CD4-positive, alpha-beta T cell treated with Interleukin-6 for 4 hours (primary cell): ENCODE measurements at places on chromosomes 1 and 21.

DNA sequence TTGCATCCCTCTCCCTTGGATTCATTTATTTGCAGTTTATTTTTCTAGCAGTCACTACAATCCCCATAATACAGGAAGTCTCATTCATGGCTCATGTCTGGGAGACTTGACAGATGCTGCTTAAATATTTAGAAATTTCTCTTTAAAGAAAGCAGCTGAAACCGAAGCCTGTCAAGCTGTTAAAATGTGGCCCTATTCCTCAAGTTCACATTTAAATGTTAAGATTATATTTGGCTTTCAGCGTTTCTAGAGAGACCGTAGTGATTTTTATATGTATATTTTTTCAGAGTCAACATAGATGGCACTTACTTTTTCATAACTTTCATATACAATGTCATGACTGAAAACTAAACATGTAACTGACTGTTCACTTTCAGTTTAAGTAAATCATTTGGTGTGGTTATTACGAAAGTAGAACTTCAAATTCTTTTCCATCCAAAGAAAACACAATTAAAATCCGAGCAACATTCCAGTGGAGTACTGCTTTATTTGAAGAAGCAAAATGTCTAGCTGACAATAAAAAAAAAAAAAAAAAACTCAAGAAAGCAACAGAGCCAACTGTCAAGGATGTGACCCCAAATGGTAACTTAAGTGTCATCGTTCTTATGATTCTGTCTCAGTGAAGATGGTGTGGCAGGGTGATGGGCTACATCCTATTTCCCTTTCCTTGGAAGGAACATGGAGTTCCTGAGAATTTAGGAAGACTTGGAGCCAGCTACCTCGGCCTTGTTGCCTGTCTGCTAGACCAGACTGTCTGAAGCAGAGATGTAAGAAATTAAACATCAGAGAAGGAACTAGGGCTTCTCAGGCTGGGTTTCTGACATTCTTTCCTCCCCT, 37.8 kb downstream of the MIS18A start:
- no peak for DNase-seq

GRCh38 chr1:162137179-162137960, 67.9 kb downstream of the NOS1AP start:
- DNase-seq: no peak

DNA sequence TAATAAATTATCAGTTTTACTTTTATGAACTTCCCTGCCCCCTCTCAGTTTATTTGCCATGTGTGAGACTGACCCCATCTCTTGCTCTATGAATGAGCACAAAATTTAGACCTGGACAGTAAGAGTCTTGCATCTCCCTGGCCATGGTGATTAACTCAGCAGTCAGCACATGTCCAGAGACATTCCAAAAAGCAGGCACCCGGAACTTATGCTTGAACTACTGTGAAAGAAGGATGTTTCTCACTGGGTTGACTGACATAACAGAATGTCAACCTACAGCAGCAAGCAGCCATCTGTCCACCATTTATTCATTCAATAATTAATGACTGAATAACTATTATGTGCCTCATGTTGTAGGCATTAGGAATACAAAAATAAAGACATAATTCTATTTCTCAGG, 11.3 kb upstream of the SEC16B start:
- DNase-seq: no peak

GRCh38 chr1:181424786-181425403, 58.4 kb upstream of the CACNA1E start:
- peak; percentile 88 for DNase-seq

DNA sequence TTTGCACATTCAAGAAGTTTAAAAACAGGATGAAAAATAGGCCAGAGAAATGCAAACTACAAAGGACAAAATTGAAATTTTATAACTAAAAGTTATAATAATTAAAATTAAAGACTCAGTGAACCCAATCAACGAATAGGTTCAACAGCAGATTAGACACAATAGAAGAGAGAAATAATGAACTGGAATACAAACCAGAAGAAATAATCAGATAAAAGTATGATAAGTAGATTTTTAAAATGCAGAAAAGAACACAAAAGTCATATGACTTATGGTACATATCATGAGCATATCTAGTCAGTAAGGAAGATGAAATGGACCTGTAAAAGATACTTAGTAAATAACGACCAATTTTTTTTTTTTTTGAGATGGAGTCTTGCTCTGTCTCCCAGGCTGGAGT, 108.1 kb upstream of the COG2 start:
- no peak for DNase-seq

GRCh38 chr1:245588116-245588639, 433.4 kb downstream of the KIF26B start:
- no peak for DNase-seq

GRCh38 chr21:32717851-32718316, 9.9 kb downstream of the SYNJ1 start:
- no peak for DNase-seq

- peak; percentile 15 for DNase-seq
Measured at GRCh38 chr21:32257962-32258785, 20.7 kb downstream of the MIS18A start.

DNA sequence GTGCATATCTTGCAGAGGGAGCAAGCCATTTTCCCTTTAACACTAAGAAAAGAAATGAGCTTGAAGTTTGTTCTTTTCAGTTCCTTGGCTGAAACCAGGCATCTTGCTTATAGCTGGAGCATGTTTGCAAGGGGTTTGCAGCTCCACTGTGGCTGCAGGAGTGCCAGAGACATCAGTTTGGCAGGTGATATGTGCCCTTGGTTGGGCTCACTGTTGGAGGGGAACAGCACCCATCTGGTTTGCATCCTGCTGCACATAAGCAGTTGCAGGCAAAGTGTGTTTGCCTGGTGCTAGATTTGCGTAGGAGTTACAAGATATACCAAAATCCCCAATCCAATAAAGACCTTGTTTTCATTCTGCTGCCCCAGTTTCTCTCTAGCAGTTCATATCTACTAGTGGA, 47.8 kb upstream of the IKBKE start:
- DNase-seq: no peak

DNA sequence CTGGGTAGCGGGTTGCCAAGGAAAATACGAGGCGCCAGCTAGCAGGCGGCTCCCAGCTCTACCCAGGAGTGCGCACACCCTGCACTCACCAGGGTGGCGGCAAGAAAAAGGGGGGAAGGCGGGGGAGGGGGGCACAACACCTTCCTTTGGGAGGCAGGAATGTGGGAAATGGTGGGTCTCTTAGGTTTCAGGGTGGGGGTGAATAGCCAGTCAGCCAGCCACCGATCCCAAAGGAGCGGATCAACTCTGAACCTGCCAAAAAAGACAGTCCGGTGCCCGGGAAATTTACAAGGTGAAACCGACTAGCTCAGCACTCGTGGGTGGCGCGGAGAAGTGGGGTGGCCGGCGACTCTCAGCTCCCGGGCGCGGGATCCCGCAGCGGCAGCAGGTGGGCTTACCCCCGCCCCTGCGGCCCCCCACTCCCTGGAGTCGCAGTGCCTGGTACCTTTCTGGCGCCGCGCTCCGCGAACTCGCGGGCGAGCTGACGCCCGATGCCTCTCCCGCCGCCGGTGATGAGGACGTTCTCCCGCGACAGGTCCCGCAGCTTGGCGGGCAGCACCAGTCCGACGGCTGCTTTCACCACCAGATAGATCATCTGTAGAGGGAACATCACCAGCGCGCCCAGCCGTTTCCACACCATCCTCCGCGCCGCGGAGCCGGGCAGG, 1.2 kb downstream of the DHRS3 start:
- DNase-seq: peak; percentile 40

GRCh38 chr1:23692308-23692871, 784 bp downstream of the RPL11 start:
- no peak for DNase-seq

DNA sequence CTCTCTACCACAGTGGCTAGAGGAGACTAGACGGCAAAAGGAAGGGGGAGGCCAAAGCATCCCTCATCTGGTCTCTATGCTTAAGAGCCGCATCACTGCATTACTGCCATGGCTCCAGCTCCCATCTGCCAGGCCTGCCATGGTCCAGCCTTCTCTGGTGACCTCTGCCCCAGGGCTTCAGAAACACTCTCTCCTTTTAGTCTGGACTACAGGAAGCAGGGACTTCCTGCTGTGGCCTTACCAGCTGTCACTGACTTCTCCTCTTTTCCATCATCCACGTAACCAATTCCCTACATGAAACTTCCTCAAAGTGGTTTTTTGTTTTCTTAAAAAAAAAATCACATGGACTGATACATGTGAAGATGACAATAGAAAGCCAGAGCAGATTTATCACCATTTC, 323.1 kb upstream of the NFIA start:
- DNase-seq: no peak

DNA sequence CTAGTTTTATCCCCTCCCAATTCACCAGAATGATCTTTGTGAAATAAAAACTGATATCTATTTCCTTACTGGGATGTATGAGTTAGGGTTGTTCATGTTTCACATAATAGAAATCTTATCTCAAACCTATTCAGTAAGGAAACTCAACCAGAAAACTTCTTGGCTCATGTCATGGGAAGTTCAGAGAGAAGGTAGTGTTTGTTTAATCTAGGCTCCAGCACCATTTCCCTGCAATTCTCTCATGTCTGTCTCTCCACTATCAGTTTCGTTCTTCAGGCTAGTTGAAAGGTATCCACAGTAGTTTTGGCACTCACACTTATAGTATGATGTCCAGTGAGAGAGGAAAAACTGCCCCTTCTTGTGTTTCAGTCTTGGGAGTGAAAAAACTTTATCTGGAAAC, 34.6 kb upstream of the UHMK1 start:
- DNase-seq: no peak

DNA sequence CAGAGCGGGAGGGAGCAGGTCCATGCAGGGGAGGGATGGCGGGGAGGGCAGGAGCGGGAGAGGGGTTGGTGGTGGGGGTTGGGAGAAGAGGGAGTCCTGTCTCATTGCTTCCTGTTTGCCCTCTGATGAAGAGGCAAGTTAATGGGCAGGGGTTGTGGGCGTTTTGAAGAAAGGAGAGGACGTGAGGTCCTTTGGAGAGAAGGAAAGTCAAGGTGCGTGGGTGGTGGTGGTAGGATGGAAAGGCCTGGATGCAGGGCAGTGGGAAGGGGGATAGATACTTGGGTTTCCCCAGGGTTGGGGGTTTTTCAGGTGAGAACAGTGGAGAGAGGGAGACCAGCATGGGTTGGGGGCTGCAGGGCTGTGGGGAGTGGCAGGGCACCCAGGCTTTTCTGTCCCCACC, 17.2 kb downstream of the UBE2Q1 start:
- DNase-seq: no peak

- peak; percentile 76 for DNase-seq
Measured at GRCh38 chr1:175188936-175189335, 3.6 kb downstream of the KIAA0040 start.

GRCh38 chr1:47340227-47340626, 6.6 kb downstream of the CMPK1 start:
- no peak for DNase-seq

DNA sequence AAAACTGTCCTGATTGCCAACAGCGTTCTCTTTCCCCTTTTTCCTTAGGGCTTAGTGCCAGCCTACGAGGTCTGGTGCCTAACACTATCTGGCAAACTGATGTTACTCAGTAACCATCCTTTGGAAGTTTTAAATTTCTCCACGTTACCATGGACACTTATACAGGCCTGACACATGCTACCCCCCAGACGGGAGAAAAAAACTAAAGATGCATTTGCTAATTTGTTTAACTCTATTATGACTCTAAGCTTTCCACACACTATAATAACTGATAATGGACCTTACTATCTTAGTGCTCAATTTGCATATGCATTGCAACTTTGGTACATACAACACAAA, 36.8 kb downstream of the CLCA1 start:
- no peak for DNase-seq

DNA sequence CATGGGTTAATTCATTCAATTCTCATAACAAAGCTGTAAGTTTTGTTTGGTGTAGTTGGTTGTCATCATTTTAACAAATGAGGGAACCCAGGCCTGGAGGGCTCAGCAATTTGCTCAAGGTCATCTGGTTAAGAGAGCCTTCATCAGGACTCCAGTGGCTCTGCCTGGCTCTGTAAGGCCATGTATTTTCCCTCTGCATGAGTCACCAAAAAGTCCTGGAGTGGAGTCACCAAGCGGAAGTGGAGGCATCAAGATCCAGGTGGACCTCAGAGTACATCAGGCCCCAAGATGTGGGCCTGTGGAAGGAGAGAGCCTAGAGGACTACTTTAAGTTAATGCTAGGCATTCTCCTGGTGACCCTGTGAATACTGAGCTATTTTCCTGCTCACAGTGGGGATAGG, 30.0 kb upstream of the RBM15 start:
- DNase-seq: no peak

GRCh38 chr1:179124873-179125272, 43.0 kb downstream of the TOR3A start:
- DNase-seq: no peak

DNA sequence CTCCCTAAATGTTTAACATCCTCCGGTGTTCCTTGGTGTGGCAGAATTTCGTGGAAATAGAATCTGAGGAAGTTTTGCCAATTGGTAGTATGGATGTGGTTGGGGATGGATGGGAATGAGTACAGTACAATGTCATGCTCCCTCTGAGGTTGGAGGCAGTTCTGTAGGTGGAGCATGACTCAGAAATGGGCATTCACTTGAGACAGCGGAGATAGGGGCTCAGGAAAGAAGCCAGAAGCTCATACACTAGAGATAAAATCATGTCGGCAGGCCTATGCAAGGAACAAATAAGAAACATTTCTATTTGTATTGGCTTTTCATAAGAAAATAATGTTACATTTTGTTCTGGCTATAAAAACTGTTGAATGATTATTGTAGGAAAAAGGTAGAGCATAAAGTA, 196.0 kb downstream of the URB2 start:
- DNase-seq: no peak

GRCh38 chr1:43666608-43667007, 16.7 kb downstream of the KDM4A start:
- DNase-seq: no peak

DNA sequence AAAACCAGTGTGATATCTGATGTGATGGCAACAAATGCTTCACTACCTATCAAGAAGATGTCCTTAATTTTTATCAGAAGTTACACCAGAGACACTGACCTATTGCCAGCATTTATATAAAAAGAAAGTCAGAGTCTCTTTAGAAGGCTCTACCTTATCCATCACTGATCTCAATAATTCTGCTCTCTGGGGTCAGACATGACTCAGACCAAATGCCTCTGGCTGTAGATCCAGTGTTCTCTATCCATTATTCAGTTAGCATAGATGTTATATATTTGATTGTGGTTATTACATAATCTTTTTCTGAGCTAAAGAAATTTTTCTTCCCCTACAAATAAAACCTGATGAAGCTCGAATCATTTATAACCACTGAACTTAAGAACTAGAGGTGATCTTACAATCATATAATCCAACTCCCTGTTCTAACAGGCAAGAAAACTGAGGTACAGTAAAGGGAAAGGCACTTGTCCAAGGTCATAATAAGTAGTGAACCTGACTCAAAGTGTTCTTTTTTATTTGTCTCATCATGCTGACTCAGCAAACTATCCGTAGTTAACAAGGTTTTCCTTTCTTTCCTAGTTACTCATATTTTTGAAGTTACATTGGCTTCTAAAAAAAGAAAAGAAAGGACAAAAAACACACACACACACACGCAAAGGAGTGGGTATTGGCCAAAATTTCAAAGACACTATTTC, 43.6 kb upstream of the ESRRG start:
- DNase-seq: no peak
